ENCODE measurements at places on chromosomes 6 and 20.

DNA sequence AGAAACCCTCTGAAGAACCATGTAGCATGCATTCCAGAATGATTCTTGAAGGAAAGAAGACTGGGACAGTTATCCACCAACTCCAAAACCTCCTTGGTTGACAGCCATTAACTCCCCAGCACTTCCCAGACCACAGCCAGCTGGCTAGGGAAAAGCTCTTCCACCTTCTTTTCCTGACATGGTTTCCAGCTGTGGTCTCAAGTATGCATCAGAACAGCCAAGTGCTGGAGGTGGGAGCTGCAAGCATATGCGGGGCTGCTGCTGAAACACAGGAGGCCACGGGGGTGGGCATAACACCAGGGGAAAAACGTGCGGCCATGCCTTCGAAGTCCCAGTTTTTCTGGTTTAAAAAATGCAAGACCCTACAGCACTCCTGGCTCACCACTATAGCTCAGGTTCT lies 108.0 kb upstream of the FAM184A start:
- no peak for DNase-seq

DNA sequence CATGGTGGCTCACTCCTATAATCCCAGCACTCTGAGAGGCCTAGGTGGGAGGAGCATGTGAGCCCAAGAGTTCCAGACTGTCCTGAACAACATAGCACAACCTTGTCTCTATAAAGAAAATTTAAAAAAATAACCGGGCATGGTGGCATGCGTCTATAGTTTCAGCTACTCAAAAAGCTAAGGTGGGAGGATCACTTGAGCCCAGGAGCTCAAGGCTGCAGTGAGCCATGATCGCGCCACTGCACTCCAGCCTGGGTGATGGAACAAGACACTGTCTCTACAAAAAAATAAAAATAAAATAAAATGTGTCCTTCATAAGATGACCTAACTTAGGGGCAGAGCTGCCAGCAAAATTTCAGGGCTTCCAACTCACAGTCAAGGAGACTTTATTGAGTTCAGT lies 12.6 kb downstream of the ID4 start:
- no peak for DNase-seq

- no peak for DNase-seq
These were observed 135.0 kb upstream of the SUPT3H start for GRCh38 chr6:45512717-45513116.

DNA sequence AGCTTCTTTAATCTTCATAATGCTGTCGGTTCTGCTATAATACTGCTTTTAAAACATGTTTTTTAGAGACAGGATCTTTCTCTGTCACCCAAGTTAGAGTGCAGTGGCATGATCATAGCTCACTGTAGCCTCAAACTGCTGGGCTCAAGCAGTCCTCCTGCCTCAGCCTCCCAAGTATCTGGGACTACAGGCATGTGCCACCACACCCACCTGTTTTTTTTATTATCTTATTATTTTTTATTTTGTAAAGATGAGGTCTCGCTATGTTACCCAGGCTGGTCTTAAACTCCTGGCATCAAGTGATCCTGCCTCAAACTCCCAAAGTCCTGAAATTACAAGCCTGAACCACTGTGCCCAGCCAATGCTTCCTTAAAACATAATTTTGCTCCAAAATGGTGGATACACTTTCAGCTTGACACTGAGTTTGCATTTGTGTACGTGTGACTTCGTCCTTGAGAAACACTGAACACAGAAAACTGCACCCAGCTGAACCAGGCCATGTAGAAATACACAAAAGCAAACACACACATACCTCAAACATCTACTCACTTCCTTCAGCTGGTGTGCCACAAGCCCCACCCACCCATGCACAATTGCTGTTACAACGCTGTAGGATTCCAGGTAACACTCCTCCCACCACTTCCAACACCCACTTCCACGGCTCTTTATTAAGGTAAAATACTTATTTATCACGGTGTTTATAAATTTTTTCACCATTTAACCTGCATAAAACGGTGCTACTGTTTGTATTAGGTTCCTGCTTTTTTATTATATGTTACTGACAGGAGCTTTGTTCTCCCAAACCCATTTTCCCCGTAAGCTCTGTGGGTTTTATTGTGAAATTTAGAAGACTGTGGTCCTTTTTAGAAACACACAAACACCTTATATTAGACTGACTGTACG lies 109.1 kb downstream of the TSHZ2 start:
- peak; percentile 38 for DNase-seq

DNA sequence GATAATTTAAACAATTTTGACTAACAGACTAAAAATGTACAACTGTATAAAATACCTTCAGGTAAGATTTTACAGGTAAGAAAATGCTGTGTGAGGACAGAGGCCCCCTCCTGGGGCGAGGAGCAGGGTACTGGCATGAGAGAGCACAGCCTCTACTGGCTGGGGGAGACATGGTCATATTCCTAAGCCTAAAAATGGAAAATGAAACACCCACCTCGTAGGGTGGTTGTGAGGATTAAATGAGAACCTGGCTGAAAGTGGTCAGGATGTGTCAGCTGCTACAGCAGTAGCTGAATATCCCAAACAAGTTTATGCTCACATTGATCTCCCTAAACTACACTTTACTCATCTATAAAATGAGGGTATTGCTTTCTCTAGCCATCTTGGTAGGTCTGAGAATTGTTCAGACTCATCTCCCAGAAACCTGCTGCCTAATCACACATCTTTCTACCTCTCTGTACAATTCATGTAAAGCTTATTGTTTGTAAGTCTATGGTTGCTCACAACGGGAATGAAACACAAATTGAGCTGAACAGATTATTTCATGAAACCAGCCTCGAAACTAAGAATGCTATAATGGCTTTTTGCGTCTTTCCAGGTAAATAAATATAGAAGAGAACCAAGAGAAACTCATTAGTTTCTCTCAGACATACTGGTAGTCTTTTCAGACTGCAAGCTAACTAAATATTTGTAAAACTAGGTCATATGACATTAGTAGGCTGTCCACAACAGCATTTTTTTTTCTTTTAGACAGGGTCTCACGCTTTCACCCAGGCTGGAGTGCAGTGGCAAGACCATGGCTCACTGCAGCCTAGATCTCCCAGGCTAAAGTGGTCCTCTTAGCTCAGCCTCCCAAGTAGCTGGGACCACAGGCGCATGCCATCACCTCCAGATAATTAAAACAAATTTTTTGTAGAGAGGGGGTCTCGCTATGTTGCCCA lies 69.6 kb downstream of the POPDC3 start:
- DNase-seq: no peak

DNA sequence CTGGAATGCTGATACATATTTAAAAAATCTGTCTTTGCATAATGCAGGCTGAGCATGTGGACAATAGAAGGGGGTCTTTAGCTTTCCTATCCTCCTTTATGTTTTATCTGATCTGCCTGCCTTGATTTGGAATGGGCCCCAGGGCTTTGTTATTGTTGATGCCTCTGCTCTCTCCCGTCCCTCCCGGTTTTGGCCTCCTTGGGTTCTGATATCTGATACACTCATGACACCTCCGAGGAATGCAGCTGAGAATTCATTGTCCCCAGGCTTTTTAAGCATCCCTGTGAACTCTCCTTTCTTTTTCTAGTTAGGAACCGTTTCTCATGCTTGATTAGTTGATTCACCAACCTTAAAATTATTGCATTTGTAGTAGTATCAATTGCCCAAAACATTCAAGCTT lies 185.5 kb upstream of the RALGAPA2 start:
- DNase-seq: no peak

Data from GM23248 (cell line).